ENCODE measurements at places on chromosomes 2 and 18. TPM values are rescaled to one million over a fixed set of nuclear protein-coding genes. Genes with fewer than 3 reads are reported as not detected.

L3MBTL4 gene
- 0.77 TPM for polyA plus RNA-seq

RPRM gene
- 5.9 TPM for polyA plus RNA-seq

CTDP1 gene
- 9.9 TPM for polyA plus RNA-seq

DNAJC5G gene
- not detected for polyA plus RNA-seq

REG1B gene
- not detected for polyA plus RNA-seq

WNT6 gene
- polyA plus RNA-seq: not detected

RAB3GAP1 gene
- polyA plus RNA-seq: 25.1 TPM

ZDBF2 gene
- 7.6 TPM for polyA plus RNA-seq

EHD3 gene
- polyA plus RNA-seq: 3.3 TPM

FER1L5 gene
- polyA plus RNA-seq: 0.18 TPM

THOC1 gene
- polyA plus RNA-seq: 66.1 TPM

ME2 gene
- polyA plus RNA-seq: 62.8 TPM

ZNF396 gene
- 0.36 TPM for polyA plus RNA-seq

IL36B gene
- polyA plus RNA-seq: not detected

NEB gene
- polyA plus RNA-seq: 4.9 TPM

IL18R1 gene
- not detected for polyA plus RNA-seq

LONRF2 gene
- 0.05 TPM for polyA plus RNA-seq

PID1 gene
- 2.2 TPM for polyA plus RNA-seq

VSNL1 gene
- polyA plus RNA-seq: 112 TPM

TANC1 gene
- polyA plus RNA-seq: 2.8 TPM

All from GM23338 (cell line).